OCI-LY7 (cell line): ENCODE measurements at places on chromosomes 12 and 14.

DNA sequence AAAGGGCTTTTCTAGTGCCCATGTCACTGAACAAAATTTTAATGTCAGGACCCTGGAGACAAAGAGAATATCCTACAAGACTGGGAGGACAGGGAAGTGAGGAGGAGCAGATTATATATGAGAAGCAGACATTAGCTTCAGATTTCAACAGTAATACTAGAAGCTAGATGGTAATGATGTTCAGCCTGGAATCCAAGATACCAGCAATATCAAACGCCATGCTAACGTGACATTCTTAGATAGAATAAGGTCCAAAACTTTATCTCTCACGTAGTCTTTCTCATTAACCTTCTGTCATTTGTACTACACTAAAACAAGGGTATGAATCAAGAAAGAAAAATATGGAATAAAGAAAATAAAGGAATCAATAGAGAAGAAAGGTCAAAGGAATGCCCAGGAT lies 18.7 kb downstream of the SOS2 start:
- no peak for DNase-seq

DNA sequence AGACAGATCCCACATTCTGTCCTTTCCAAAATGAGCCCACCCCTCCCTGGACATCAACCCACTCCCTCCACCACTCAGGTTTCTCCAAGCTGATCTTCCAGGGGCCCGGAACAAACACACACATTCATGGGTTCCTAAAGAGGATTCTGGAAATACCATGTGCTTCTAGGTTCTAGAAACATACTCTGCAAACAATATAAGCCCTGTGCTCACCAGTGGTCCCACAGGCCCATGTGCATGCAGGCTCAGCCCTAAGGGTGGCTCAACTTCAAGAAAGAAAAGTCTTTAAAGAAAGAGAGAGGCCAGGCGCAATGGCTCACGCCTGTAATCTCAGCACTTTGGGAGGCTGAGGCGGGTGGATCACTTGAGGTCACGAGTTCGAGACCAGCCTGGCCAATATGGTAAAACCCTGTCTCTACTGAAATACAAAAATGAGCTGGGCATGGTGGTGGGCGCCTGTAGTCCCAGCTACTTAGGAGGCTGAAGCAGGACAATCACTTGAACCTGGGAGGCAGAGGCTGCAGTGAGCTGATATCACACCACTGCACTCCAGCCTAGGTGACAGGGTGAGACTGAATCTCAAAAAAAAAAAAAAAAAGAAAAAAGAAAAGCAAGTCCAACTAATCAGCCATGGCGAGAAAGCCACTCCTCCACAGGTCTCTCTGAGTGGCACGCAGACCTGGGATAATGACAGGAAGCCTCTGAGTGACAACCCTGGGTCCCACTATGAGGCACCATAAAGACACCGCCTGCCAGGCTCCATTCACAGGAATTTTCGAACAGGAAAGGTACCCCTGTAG lies 59.5 kb upstream of the PNMA1 start:
- DNase-seq, result peak; percentile 17

GRCh38 chr12:107474639-107475539 lies 210.7 kb upstream of the PWP1 start:
- peak; percentile 35 for DNase-seq

DNA sequence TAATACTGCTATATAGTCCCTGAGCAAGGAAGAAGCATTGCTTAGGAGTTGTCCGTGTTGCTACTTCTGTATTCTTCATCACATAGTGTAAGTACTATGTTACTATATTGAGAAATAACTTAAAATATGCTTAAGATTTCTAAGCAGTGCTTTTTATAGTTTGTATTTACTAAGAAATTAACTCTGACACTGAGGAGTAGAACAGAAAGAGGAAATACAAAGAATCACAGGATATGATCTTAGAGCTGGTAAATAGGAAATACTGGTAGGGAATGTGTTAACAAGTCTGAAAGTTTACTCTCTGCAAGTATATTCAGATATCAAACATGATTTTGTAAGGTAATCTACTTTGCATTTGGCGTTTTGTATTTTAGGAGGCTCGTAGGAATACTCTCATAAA lies 15.5 kb downstream of the XPOT start:
- DNase-seq, result no peak

DNA sequence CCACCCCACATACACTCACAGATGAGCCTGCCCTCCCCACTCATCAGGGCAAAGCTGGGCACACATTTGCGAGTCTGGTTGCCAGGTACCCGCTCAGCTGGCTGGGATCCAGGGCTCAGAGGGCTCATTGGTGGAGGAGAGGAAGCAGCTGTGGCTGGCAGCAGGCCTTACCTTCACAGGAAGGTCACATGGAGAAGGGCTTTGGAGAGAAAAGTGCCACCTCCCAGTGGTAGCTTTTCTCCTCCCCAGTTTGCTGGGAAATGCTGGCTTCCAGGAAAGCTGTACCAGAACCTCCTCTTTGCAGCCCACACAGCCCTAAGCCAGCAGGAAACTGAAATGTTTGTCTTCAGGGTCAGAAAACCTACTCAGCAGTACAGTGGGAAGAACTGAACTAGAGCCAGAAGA lies 55.6 kb downstream of the LGMN start:
- DNase-seq, result no peak

- DNase-seq, result peak; percentile 82
Observed at GRCh38 chr14:91418387-91419043, 895 bp upstream of the CCDC88C start.

DNA sequence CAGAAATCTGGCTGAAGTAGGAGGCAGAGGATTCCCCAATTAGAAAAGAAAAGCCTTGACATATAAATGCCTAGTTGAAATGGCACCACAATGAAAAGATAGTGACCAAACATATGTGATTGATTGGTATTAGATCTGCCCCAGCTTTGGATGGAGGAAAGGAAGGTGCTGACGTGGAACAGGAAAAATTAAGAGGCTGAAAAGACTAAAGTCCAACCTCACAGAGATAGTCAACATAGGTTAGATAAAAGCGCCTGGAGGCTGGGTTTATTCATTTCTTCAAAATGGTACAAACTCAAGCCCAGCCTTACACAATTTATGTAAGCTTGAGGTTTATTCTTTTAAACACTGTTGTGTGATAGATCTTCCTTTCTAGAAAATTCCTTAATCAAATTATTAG lies 129.6 kb downstream of the RPS29 start:
- no peak for DNase-seq

- no peak for DNase-seq
Observed at GRCh38 chr14:64721391-64721791, 17.2 kb downstream of the PLEKHG3 start.

GRCh38 chr12:72295101-72295500 lies 22.9 kb downstream of the TRHDE start:
- no peak for DNase-seq

DNA sequence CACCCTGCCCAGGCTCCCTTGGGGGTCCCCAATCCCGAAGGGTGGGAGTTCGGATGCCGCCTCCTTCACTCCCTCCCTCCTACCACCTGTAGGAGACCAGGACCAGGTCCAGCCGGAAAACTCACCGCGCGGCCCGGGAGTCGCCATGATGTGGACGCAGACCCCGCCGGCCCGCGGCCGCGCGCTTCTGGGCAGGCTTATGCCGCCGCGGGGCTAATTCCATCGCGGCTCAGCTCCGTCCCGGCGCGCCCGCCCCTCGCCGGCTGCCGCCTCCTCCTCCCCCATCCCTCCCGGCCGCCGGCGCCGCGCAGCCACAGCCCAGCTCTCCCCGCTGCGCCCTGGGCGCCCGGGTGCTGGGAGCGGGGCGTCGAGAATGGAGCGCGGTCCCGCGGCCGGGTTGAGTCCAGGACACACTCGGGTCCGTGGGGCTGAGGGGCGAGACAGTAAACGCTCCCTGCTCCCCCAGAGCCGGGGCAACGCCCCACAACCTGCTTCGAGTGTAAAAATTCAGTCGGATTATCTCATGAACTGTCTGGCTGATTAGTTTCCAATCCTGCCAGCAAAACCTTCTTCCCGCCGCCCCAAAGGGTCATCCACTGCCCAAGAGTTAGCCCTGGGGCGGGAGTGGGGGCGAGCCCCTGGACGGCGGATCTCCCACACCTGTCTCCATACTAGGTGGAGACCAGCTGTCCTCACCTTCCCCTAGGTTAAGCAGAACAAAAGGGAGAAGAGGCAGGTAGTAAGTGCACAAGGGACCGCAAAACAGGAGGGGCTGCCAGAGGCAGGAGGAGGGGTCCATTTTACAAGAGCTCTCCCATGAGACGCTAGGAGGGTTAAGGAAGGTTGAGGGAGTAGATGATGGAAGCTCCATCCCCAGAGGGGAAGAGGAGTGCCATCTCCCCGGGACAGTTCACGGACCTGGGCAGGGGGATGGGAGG lies at the start of gene ANO2:
Gene ANO2 (minus strand): TSS at position 189 of the 938 bp plus-strand sequence. CDS start 42 bp downstream, at position 147.
- DNase-seq, result no peak

DNA sequence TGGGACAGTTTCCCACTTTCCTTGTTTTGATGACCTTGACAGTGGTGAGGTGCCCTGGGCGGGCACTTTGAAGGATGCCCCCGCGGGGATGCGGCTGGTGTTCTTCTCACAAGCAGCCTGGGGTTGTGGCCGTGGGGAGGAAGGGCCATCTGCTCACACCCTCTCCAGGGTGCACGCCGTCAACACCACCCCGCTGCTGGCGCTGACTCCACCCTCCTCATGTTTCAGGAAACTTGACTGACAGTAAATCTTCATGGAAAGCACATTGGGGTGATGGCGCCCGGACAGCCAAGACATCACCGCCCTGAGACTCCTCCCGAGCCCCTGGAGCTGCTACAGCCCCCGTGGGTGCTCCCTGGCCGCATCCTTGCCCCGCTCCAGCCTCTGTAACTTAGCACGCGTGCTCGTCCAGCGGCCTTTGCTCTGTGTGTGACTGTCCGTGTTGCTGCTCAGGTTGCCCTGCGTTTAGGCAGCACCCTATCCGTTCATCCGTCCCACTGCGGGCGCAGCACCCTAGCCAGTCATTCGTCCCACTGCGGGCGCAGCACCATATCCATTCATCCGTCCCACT lies 150.2 kb upstream of the C14orf180 start:
- no peak for DNase-seq

GRCh38 chr14:50733494-50733893 lies 65.4 kb upstream of the SAV1 start:
- DNase-seq, result no peak

- DNase-seq, result no peak
Observed at GRCh38 chr12:105485321-105485910, 154.9 kb downstream of the C12orf75 start.

DNA sequence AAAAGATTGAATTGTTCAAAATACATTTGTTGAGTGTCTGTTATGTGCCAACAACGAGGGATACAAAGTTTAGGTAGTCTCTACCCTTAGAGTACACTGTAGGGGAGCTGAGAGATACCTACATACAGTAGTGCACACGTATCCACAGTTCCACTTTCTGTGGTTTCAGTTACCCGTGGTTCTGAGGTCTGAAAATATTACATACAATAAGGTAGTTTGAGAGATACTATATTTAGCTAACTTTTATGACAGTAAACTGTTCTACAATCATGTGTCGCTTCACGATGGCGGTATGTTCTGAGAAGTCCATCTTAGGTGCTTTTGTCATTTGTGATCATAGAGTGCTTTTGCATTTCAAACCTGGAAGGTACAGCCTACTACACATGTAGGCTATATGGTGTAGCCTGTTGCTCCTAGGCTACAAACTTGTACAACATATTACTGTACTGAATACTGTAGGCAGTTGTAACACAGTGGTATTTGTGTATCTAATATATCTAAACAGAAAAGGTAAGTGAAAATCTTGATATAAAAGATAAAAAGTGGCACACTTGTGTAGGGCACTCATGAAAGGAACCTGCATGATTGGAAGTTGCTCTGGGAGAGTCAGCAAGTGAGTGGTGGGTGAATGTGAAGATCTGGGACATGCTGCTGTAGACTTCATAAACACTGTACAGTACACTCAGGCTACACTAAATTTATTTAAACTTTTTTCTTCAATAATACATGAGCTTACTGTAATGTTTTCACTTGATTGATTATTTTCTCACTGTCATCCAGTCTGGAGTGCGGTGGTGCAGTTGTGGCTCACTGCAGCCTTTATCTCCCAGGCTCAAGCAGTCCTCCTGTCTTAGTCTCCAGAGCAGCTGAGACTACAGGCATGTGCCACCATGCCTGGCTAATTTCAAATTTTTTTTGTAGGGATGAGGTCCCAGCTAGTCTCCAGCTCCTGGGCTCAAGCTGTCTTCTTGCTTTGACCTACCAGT lies 4.0 kb downstream of the CPSF6 start:
- DNase-seq, result peak; percentile 14

GRCh38 chr12:47758834-47759690 lies at the start of gene RAPGEF3:
Gene RAPGEF3, minus strand, starts transcription at chr12:47758880. Its CDS starts 324 bp downstream, at chr12:47758556.
- peak; percentile 78 for DNase-seq

GRCh38 chr12:19068137-19068536 lies 61.4 kb upstream of the PLEKHA5 start:
- no peak for DNase-seq

- no peak for DNase-seq
Observed at GRCh38 chr12:92331383-92331782, 185.7 kb upstream of the BTG1 start.

GRCh38 chr14:34297786-34298520 lies 164.1 kb downstream of the SPTSSA start:
- no peak for DNase-seq

- no peak for DNase-seq
Observed at GRCh38 chr12:48029491-48030172, 25.4 kb upstream of the COL2A1 start.

GRCh38 chr12:11513288-11513687 lies 117.9 kb upstream of the PRB2 start:
- peak; percentile 28 for DNase-seq
